ENCODE measurements at places on chromosomes 4 and X. TPM values are rescaled to one million over a fixed set of nuclear protein-coding genes. Genes with fewer than 3 reads are reported as not detected.

Gene HSFX2
- not detected for total RNA-seq

Gene GABRA4
- total RNA-seq = 1.8 TPM

Gene NXF2B
- total RNA-seq = not detected

Gene SLC35A2
- 10.8 TPM for total RNA-seq

Gene PNMA5
- total RNA-seq = not detected

Gene FAM47A
- total RNA-seq = not detected

Gene BEX5
- not detected for total RNA-seq

DNA sequence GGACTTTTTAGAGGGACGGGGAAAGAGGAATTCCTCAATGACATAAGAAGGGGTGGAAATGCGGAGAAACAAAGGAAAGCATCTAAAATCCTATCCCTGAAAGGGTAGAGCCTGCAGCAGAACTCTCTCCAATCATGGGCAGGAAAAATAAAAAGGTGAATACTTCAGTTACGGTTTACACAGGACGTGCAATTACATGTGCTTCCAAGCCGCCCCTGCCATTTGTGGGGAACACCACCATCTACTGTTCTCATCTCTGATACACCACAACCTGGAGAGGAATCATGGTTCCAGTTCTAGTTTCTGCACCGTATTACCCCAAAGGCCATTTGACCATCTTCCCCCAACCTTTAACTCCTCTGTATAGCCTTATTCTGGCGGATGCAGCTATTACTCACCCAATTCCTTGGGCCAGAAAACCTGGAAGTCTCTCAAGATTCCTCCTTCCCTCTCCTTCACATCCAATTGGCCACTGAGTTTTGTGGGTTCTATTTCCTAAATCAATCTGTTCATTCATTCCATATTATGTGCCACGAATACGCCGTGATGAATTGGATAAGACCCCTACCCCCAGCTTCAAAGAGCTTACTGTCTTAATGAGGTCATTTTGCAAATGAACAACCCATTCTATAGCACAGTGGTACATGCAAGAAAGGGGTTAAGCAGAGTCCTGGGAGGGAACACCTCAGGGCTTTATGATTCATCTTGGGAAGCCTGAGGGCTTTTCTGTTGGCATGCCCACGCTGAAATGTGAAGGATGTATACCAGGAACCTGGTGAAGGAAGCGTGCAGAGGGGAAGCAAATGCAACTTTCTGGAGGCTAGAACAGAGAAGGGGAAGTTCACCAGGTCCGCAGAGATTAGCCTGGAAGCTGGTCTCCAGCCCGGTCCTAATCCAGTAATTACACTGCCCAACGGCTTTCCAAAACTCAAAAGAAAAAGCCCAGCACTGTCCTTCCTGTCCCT, 1.4 kb upstream of the MSL3 start:
- H3K36me3 ChIP-seq = 0 out of 2 replicates have a peak, but pooled peaks cover 2% of the 10 kb centered on the region
- H3K4me1 ChIP-seq = no peaks in the 10 kb centered on the region
- no peak for DNase-seq
- no peak overlapping the region for H3K4me3 ChIP-seq
- no peak overlapping the region for H3K27ac ChIP-seq
- peaks cover 3% of the 10 kb centered on the region for H3K27me3 ChIP-seq

GRCh38 chr4:104649631-104650030, 154.9 kb upstream of the CXXC4 start:
- DNase-seq = no peak
- H3K4me3 ChIP-seq = no peak overlapping the region
- no peaks in the 10 kb centered on the region for H3K4me1 ChIP-seq
- H3K36me3 ChIP-seq = no peaks in the 10 kb centered on the region
- no peaks in the 10 kb centered on the region for H3K27me3 ChIP-seq

- H3K27me3 ChIP-seq = no peaks in the 10 kb centered on the region
- no peak for DNase-seq
- no peak overlapping the region for H3K27ac ChIP-seq
- no peaks in the 10 kb centered on the region for H3K4me1 ChIP-seq
- H3K4me3 ChIP-seq = no peak overlapping the region
- H3K36me3 ChIP-seq = no peaks in the 10 kb centered on the region
Measured at GRCh38 chrX:3443184-3443583, 96.7 kb upstream of the MXRA5 start.

DNA sequence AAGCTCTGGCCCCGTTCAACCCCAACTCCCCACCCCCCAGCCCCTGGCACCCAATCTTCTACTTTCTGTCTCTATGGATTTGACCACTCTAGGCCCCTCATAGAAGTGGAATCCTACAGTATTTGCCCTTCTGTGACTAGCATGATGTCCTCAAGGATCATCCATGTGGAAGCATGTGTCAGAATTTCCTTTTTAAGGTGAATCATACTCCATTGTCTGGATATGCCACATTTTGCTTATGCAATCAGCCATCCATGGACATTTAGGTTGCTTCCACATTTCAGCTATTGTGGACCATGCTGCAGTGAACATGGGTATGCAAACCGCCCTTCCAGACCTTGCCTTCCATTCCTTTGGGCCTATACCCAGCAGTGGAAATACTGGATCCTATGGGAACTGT, 15.5 kb downstream of the CCNQ start:
- H3K4me1 ChIP-seq = no peaks in the 10 kb centered on the region
- H3K27ac ChIP-seq = no peak overlapping the region
- H3K27me3 ChIP-seq = no peaks in the 10 kb centered on the region
- H3K36me3 ChIP-seq = peaks cover 8% of the 10 kb centered on the region
- H3K4me3 ChIP-seq = no peak overlapping the region
- DNase-seq = no peak

DNA sequence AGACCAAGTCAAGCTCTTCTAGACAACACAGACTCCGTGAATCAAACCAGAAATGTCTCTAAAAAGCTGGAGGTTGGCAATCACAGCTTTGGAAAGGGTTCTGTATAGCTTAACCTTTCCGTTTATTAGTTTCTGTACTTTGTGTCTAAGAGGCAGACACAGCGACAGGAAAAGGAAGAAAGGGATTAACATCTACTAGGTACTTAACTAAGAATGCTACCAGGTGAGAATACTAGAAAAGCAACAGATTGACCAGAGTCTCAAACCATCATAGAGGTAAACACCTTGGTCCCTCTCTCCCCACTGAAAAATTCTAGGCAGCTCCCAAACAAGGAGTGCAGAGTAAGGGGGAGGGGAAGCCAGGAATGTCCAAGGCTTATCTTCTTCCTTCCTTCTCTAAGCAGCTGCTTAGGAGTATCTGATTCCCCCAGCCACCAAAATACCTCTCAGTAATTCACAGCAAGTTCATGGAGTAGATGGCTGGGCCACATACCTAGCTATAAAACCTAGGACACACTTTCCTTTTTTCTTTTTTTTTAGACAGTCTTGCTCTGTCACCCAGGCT, 80.8 kb downstream of the APBB2 start:
- H3K27ac ChIP-seq = no peak overlapping the region
- no peak for DNase-seq
- peaks cover 9% of the 10 kb centered on the region for H3K4me1 ChIP-seq
- no peaks in the 10 kb centered on the region for H3K27me3 ChIP-seq
- no peak overlapping the region for H3K4me3 ChIP-seq
- H3K36me3 ChIP-seq = no peaks in the 10 kb centered on the region

GRCh38 chr4:36551697-36552214, 270.3 kb downstream of the DTHD1 start:
- H3K27ac ChIP-seq = no peak overlapping the region
- DNase-seq = no peak
- no peak overlapping the region for H3K4me3 ChIP-seq
- no peaks in the 10 kb centered on the region for H3K4me1 ChIP-seq
- no peaks in the 10 kb centered on the region for H3K36me3 ChIP-seq

GRCh38 chrX:108312957-108313356, 125.3 kb downstream of the COL4A6 start:
- peaks cover 2% of the 10 kb centered on the region for H3K4me1 ChIP-seq
- no peak overlapping the region for H3K27ac ChIP-seq
- no peaks in the 10 kb centered on the region for H3K27me3 ChIP-seq

DNA sequence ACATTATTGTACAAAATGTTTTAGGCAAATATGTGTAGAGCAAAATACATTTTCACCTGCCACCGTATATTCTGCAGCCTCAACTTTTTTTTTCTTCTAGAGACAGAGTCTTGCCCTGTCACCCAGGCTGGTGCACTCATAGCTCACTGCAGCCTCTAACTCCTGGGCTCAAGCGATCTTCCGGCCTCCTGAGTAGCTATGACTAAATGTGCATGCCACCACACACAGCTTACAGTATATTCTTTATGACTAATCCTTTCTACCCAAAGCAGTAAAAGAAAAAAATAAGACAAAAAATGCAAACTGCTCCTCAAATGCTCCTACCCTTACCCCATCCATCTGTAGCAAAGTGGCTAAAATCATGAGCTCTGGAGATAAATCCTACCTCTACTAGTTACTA, 426.3 kb downstream of the KCNIP4 start:
- H3K27ac ChIP-seq = no peak overlapping the region
- H3K4me1 ChIP-seq = no peaks in the 10 kb centered on the region
- H3K4me3 ChIP-seq = no peak overlapping the region
- H3K27me3 ChIP-seq = no peaks in the 10 kb centered on the region

DNA sequence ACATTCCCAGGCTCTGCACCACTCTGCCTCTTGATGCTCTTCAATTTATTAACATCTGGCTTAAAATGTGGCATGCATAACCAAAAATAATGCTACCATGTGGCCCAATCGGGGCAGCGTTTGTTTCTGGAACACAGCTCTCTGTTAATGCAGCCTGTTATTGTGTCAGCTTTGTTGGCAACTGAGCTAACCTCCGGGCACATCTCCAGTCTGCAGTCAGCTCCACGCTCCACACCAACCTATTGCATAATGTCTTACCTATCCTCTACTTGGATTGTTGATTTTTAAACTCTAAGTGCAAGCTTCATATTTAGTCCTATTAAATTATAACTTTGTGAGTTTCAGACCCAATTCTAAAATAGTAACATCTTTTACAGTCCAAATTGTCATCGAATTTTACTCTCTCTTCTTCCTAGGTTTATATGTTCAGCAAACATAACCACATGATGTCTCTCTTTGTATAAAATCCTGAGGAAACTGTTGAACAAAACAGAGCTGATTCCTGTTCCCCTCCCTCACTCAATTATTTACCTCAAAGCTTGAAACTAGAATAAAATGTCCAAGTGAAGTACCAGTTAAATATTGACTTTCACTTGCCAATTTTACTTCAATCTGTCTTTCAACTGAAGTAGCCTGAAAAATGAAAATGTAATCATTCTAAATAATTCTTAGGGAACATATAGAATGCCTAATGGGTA, 92.2 kb upstream of the RAPGEF2 start:
- H3K4me1 ChIP-seq = no peaks in the 10 kb centered on the region
- no peaks in the 10 kb centered on the region for H3K36me3 ChIP-seq
- H3K27ac ChIP-seq = no peak overlapping the region

- peaks cover 44% of the 10 kb centered on the region for H3K27me3 ChIP-seq
- no peaks in the 10 kb centered on the region for H3K36me3 ChIP-seq
- DNase-seq = no peak
- no peak overlapping the region for H3K4me3 ChIP-seq
- H3K4me1 ChIP-seq = no peaks in the 10 kb centered on the region
Measured at GRCh38 chr4:174211622-174212044, 71.8 kb downstream of the FBXO8 start.

GRCh38 chr4:118716304-118716703, 31.1 kb downstream of the METTL14 start:
- no peaks in the 10 kb centered on the region for H3K27me3 ChIP-seq
- DNase-seq = no peak
- peaks cover 2% of the 10 kb centered on the region for H3K4me1 ChIP-seq
- H3K27ac ChIP-seq = no peak overlapping the region
- H3K36me3 ChIP-seq = peaks cover 12% of the 10 kb centered on the region
- H3K4me3 ChIP-seq = no peak overlapping the region

- DNase-seq = no peak
- H3K27me3 ChIP-seq = peaks cover 4% of the 10 kb centered on the region
- no peak overlapping the region for H3K27ac ChIP-seq
- H3K4me1 ChIP-seq = no peaks in the 10 kb centered on the region
- no peaks in the 10 kb centered on the region for H3K36me3 ChIP-seq
Measured at GRCh38 chr4:99821918-99822503, 5.4 kb downstream of the DAPP1 start.

GRCh38 chr4:112381996-112382692, 85.0 kb downstream of the ALPK1 start:
- H3K27me3 ChIP-seq = no peaks in the 10 kb centered on the region
- H3K27ac ChIP-seq = no peak overlapping the region
- H3K4me1 ChIP-seq = peaks cover 2% of the 10 kb centered on the region
- H3K4me3 ChIP-seq = no peak overlapping the region
- DNase-seq = no peak
- peaks cover 4% of the 10 kb centered on the region for H3K36me3 ChIP-seq

DNA sequence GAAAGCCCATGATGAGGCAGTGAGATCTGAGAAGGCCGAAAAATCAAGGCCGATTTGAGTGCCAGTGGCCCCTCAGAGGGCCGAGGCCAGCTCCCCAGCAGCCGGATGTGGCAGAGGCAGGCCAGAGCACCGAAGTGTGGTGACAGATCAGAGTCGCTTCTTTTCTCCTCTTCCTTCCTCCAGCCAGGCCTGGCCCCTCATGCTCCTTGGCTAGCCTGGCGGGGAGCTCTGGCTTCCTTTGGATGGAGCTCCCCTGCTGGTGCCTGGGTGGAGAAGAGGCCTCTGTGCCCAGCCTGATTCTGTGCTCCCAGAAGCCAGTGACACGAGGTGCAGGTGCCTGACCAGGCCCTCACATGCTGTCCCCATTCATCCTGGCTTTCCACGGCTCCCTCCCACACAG, 127.2 kb upstream of the PABPC4L start:
- DNase-seq = no peak
- H3K27me3 ChIP-seq = no peaks in the 10 kb centered on the region
- no peak overlapping the region for H3K27ac ChIP-seq
- no peaks in the 10 kb centered on the region for H3K36me3 ChIP-seq
- no peak overlapping the region for H3K4me3 ChIP-seq

GRCh38 chrX:38803588-38804431, 2.6 kb downstream of the MID1IP1 start:
- peaks cover 3% of the 10 kb centered on the region for H3K4me1 ChIP-seq
- H3K36me3 ChIP-seq = peaks cover 4% of the 10 kb centered on the region
- peak overlapping the region; percentile 96 for H3K27ac ChIP-seq
- peak; percentile 34 for DNase-seq

DNA sequence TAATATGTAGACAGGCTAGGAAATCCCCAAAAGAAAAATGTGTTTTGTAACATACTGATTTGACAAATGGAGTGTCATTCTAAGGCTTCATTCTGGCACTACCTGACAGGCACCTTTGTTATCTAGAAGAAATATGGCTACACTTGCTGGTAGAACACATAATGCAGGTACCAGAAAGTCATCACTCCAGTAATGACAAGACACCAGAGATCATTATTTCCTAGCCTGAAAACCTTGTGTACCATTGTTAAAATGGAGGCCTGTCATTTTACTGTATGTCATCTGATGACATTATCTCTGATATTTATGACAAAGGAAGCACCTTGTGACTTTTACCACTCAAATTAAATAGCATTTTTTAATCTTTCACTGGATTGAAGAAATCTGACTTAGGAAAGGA, 13.5 kb upstream of the FGF5 start:
- no peak overlapping the region for H3K27ac ChIP-seq
- H3K27me3 ChIP-seq = no peaks in the 10 kb centered on the region
- H3K4me3 ChIP-seq = no peak overlapping the region
- peaks cover 11% of the 10 kb centered on the region for H3K4me1 ChIP-seq
- H3K36me3 ChIP-seq = no peaks in the 10 kb centered on the region

- H3K4me1 ChIP-seq = no peaks in the 10 kb centered on the region
- peaks cover 3% of the 10 kb centered on the region for H3K27me3 ChIP-seq
- H3K27ac ChIP-seq = no peak overlapping the region
- H3K4me3 ChIP-seq = no peak overlapping the region
- DNase-seq = peak; percentile 24
- no peaks in the 10 kb centered on the region for H3K36me3 ChIP-seq
Measured at GRCh38 chrX:132401935-132402334, 86.9 kb downstream of the MBNL3 start.

Measured in IMR-90 (cell line).